ENCODE measurements at places on chromosomes 5 and 9. TPM values are rescaled to one million over a fixed set of nuclear protein-coding genes. Genes with fewer than 3 reads are reported as not detected.

The SLC6A7 gene
- total RNA-seq = not detected

The GCNT4 gene
- total RNA-seq = 0.19 TPM

DNA sequence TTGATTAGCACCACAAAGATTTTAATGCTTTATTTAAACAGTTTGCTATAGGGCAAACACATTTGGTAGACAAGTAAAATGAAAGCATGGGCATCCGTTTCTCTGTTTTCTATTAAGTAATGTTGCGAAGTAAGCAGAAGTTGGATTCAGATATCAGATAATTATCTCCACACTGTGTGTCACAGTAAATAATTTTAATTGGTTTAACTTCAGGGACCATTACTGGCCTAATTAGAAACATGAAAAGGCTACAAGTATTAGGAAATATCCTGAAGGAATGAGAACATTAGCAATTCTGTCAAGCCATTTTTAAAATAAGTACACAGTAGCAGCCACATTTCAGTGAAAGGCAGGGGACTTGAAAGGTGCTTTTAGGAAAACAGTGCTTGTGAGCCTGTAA is 975.4 kb downstream of the NR2F1-AS1 start:
- DNase-seq = no peak

GRCh38 chr9:107467416-107467815 is 22.2 kb downstream of the KLF4 start:
- DNase-seq = no peak

DNA sequence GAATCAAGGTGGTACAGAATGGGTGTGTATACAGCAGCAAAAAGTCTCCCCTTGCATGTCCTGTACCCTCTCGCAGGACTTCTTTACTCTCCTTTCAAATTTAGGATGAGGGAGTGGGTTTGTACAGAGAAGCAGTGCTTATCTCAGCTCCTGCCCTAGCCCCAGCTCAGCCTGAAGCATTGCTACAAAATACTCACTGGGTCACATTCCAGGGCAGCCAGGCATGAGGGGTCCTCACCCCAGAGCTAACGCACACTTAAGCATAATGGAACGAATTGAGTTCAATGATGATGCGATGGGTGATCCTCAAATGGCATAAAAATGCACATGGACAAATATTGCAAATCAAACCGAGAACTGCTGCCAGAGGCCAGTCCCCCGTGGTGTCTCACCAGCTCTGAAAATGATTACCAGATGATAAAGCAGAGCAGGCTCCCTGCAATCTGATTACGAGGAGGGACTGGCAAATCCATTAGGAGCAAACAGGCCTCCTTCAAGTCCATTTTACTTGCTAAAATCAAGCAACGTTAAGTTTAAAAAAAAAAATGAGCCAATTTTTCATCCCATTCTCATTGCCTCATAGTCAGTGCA is 231.6 kb upstream of the TAS2R1 start:
- DNase-seq = no peak

- DNase-seq = no peak
Measured at GRCh38 chr9:389159-389558, 174.5 kb downstream of the DOCK8 start.

GRCh38 chr5:157651623-157652376 is 438 bp downstream of the SOX30 start:
- DNase-seq = no peak

GRCh38 chr9:113364951-113365350 is 11.8 kb downstream of the HDHD3 start:
- DNase-seq = no peak

GRCh38 chr5:109239456-109239855 is 170.3 kb downstream of the PJA2 start:
- no peak for DNase-seq

- DNase-seq = no peak
Measured at GRCh38 chr9:22158927-22159346, 149.8 kb upstream of the CDKN2B start.

GRCh38 chr5:9820691-9821449 is 190.7 kb upstream of the TAS2R1 start:
- DNase-seq = peak; percentile 13

GRCh38 chr9:79384501-79384900 is 187.3 kb upstream of the TLE4 start:
- DNase-seq = peak; percentile 33

DNA sequence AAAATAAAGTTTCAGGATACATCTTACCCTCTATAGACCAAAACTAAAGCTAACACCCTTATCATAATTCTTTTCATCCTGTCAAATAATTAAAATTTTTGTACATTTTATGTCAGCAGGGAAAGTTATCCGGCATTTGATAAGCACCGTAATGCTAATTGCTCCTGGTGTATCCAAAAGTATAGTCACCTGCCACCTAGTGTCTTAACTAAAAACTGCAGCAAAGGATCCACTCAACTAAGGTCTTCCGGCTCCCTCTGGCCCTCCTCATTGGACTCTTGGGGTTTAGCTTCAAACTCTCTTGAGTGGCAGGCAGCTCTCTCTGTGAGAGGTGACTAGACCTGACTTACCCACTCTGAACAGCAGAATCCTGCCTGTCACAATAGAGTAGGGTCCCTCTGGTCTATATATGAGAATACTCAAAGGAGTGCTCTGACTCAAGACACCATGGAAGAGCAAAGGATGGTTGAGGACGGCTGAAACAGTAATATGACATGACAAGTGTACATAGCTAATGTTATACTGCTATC is 60.4 kb upstream of the CAST start:
- DNase-seq = peak; percentile 78

- DNase-seq = no peak
Measured at GRCh38 chr9:130630071-130630450, 34.3 kb upstream of the PRDM12 start.

- peak; percentile 72 for DNase-seq
Measured at GRCh38 chr5:43661102-43661501, 58.1 kb downstream of the NNT start.

DNA sequence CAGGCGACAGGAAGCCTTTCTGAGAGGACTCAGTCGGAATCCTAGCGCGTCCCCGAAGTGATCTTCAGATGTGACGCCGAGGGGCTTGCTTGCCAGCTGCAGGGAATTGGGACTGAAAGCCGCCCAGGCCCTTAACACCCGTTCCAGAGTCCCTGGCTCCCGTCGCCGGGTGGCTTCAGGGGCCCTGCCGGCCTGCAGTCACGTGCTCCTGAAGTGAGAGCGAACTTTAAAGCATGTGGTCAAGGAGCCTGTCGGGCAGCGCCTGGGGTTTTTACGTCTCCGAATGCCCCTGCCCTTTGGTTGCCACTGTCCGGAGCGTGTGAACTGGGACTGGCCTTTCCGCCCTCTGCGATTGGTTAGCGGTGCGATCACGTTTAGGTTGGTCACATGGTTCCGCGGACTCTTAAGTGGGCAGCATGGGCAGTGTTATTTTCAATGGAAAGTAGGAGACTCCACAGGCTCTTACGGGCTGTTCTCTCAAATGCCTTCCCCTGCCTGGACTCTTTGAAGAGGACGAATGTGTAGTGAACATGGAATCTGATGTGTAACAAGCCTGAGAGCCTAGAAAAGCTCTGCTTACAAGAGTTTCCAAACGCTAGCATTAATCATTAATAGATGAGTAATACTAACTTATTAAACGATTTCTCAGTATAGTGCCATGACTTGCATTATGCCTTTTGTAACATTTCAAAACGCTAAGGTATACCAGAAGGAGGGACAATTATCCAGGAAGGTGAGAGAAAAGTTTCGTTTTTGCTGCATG is 1.9 kb downstream of the VLDLR start:
- DNase-seq = no peak

- peak; percentile 81 for DNase-seq
Measured at GRCh38 chr9:5389109-5389732, 48.5 kb downstream of the PLGRKT start.

All from A172 (cell line).